Urothelium cell line (cell line): ENCODE measurements at places on chromosomes 1 and 21.

GRCh38 chr1:183319606-183320005, 98.6 kb downstream of the NMNAT2 start:
- no peak for DNase-seq

DNA sequence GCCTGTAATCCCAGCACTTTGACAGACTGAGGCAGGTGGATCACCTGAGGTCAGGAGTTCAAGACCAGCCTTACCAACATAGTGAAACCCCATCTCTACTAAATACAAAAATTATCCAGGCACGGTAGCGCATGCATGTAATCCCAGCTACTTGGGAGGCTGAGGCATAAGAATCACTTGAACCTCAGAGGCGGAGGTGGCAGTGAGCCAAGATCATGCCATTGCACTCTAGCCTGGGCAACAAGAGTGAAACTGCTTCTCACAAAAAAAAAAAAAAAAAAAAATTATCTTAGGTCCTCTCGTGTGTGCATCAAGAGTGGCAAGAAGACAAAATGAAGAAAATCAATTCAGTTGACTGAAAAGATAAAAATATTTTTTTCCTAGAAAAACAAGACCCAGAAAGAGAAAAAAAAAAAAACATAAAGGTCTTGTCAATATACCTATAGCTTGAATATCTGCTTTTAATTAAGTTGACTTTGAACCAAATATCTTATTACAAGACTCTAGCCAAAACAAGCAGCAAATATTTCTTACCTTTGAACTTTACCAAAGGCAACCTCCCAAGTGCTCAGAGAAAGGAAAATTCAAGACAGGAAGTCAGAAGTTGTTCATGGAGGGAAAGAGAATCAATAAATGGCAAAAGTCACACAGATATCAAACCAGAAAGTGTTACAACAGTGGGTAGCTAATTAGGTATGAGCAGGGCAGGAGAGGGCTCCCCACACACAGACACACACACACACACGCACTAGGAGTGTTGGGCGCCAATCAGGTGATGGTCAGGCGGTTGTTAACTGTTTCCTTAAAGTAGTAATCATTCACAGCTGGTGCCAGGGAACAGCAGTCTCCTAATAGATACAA, 29.6 kb downstream of the ITLN2 start:
- DNase-seq = no peak

GRCh38 chr1:109104364-109105151, 9.4 kb upstream of the ELAPOR1 start:
- no peak for DNase-seq

GRCh38 chr1:33248244-33248643, 8.0 kb upstream of the ZNF362 start:
- no peak for DNase-seq

GRCh38 chr1:3012456-3013291, 8.6 kb upstream of the ACTRT2 start:
- DNase-seq = peak; percentile 63

DNA sequence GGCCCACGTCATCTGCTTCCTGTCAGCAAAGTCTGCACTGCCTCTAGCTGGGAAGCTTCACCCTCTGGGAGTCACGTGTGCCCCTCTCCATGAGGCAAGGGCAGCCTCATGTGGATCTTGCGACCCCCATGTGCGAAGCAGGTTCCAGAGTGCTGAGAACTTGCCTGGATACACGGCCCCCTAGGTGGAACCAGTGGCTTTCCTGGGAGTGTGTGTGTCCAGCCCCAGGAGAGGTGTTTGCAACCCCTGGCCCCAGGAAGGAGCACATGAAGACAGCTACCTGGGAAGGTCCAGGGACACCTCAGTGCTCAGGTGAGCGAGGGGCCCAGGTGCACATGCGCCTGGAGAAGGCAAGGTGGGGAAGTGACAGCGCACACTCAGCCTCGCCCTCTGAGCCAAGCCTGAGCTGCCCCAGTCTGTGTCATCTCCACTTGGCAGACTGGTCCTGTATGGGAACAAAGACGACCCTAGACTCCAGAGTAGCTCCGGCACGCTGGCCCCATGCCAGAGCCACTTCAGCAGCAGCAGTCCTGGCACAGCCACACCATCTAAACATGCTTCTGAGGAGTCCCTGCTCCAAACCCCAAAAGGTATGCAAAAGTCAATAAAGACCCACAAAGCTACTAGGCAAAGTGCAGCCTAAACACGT, 8.9 kb downstream of the LSS start:
- no peak for DNase-seq

DNA sequence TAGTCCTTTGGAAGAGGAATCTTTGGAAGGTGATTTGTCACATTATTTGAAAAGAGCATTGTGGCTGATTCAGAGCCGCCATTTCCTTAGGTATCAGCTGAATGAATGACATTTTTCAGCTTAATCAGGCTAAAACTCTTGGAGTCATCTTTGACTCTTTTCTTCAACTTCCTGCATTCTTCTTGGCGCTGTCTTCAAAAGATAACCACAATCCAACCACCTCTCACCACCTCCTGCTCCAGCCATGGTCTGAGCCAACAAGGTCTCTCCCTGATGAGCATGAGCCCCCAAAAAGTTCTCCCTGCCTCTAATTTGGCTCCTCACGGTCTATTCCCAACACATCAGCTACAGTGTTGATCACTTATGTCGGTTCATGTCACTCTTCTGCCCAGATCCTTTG, 297.6 kb upstream of the RUNX1 start:
- DNase-seq = no peak

GRCh38 chr21:31156662-31157061, 118.4 kb upstream of the KRTAP19-8 start:
- no peak for DNase-seq

- DNase-seq = no peak
Measured at GRCh38 chr1:167752219-167752985, 30.6 kb downstream of the MPZL1 start.

DNA sequence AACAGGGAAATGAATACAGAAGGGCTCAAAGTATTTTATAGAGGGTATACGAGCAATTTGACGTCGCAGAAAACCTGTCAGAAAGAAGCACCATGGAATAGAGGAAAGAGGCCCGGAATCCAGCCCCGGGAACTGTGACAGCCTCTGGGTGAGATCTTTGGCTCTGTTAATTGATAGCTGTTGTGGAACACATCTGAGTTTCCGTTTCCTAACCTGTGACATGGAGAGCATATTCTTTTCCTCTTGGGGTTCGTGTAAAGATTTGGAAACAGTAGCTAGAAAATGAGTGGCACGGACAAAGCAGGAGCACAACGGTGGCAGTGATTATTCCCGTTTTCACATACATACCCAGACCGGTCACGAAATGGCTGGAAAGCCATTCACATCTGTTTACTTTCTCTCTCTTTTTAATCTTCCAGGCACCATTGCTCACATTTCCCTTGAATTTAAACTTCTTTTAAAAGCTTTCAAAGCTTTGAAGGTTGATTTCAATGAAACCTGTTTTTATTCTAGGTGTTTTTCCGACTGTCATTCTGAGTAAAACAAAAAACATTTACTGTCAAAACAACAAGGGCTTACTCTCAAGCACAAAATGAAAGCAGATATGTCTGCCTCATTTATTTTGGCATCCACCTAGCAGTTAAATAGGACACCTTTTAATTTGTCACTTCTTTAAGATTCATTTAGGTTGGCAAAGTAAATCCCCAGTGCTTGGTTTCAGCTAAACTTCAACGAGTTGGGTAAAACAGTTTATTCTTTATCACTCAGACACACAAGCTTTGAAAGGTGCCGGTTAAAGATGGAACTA, 26.7 kb upstream of the C8B start:
- peak; percentile 14 for DNase-seq

- DNase-seq = no peak
Measured at GRCh38 chr1:225446981-225447615, 19.3 kb upstream of the LBR start.

GRCh38 chr1:3393987-3394920, 60.2 kb upstream of the ARHGEF16 start:
- no peak for DNase-seq

GRCh38 chr1:110508028-110508940, 10.7 kb downstream of the KCNA10 start:
- peak; percentile 57 for DNase-seq

- DNase-seq = no peak
Measured at GRCh38 chr1:115946116-115946515, 30.2 kb upstream of the SLC22A15 start.

GRCh38 chr1:215878128-215878527, 311.0 kb downstream of the KCTD3 start:
- no peak for DNase-seq

- no peak for DNase-seq
Measured at GRCh38 chr1:203593723-203594122, 32.9 kb upstream of the ATP2B4 start.
